ENCODE measurements at places on chromosomes 12 and 14.

DNA sequence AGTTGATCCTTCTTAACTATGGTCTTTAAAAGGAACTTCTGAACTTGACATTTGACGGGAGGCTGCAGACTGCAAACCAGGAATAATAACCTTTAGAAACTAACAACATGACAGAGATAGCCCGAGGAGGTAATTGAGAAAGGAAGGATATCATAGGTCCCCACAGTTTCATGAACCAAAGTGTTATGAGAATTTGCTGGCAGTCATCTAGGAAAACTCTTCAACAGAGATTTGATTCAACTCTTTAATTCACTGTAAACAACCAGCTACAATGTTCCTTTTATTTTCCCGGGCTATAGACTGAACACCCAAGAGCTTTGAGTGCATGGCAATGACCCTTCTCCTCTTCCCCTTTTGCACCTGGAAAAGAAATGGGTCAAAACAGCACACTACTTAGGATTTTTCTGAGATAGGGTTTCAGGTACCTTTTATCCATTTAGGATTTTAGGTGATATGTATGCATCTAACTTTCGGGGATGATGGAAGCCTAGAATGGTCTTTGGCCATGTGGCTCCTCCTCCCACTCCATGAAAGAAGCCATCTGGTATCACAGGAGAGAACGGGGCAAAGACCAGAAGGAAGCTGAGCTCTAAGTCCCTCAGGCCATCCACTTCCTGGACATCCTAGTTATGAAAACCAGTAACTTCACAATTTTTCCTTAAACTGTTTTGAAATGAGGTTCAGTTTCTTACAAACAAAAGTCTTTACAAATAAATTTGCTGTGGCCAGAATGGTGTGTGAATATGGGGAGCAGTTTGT is 23.0 kb downstream of the GLT8D2 start:
- no peak for DNase-seq

DNA sequence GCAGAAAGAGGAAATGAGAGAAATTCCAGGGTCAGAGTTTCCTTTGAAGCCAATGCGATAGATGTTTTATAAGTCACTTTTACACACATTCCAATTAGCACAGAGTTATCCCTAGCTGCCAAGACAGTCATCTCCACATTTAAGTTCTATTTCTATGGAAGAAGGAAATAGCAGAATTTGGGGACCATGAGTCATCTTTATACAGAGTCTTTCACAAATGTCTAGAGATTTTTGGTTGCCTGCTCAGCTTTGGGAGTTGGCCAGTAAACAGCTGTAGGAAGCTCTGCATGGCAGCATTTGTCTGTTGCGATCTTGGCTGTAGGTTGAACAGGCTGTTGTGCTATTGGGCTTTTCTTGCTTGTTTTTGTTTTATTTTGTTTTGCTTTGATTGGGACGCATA is 884.3 kb downstream of the GALC start:
- DNase-seq: no peak

DNA sequence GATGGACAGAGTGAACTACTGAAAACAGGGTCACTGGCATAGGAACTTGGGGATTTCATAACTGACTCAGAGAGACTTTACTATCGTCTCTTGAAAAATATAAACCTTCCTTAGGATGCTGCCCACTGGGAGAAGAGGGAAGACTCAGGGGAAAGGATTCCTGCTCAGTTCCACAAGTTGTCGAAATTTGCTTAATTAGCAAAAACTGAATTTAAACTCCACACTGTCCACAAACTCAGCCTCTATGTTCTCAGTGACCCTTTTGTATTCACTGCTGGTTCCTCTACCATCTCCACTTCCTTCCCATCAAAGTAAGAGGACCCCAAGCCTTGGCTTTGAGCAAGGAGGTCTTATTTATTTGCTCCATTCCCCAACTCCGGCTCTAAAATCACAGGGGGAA is 7.2 kb upstream of the MYL6B start:
- no peak for DNase-seq

DNA sequence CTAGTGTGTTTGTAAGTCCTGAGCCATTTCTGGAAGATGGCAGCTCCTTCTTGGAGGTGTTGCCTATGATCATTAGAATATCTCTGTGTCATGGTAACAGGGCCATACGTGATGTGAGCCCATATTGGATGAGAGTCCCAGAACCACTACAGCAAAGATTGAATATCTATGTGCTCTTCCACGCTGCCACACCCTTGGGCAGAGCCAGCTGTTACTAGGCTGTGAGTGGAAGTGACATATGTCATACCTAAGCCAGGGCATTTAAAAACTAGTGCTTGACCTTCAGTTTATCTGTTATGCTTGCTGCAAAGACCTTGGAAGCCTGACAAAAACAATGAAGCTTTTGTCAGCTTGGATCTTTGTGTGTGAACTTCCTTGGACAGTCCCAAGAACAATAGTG is 495.1 kb upstream of the CCDC196 start:
- no peak for DNase-seq

- peak; percentile 14 for DNase-seq
These were observed 221.8 kb downstream of the TMEM121 start for GRCh38 chr14:105748204-105748578.

DNA sequence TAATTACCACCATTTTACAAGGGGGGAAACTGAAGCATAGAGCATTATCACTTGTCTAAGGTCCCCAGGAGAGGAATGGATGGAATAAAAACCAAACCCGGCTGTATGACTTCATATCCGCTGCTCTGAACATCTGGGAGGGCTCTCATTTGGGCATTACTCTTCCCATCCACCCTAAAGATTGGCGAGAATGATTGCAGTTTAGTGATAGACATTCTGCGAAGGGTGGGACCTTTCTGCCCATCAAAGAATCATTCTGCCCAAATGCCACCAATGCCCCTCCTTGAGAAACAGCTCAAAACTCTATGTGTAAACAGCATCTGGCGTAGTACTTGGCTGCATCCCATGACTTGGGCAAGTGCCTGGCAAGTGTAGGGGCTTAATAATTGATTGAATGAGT is 11.6 kb downstream of the CHST11 start:
- DNase-seq: no peak

GRCh38 chr12:115096588-115097397 is 412.8 kb upstream of the TBX3 start:
- DNase-seq: no peak

Measured in breast epithelium (tissue), 4 donors.